ENCODE measurements at places on chromosomes 3 and 15.
A peak's percentile ranks its signal among the peaks of the same experiment; 100 is the strongest.

DNA sequence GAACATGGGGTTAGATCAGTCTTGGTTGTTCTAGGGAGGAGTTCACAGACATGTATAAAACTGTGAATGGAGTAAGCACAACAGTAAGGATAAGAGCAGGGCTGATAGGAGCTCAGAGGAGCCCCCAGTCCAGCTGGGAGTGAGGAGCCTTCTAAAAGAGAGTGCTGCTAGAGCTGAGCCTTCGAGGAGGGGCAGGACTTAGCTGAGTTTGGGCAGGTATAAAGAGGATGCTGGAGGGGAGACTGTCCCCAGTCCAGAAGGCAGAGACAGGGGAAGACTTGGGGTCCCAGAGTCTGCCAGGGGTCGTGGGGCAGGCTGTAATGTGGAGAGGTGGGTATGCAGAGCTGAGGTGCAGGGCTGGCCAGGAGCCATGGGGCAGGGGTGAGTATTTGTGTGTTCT lies 12.1 kb downstream of the CAND2 start:
- DNase-seq = no peak
- H3K4me3 ChIP-seq = no peak overlapping the region
- H3K27ac ChIP-seq = no peak overlapping the region
- no peaks in the 10 kb centered on the region for H3K4me1 ChIP-seq
- peaks cover 15% of the 10 kb centered on the region for H3K36me3 ChIP-seq
- no peaks in the 10 kb centered on the region for H3K27me3 ChIP-seq

GRCh38 chr15:48720646-48721045 lies 75.1 kb upstream of the FBN1 start:
- no peaks in the 10 kb centered on the region for H3K4me1 ChIP-seq
- H3K4me3 ChIP-seq = no peak overlapping the region
- DNase-seq = peak; percentile 62
- no peaks in the 10 kb centered on the region for H3K27me3 ChIP-seq
- no peaks in the 10 kb centered on the region for H3K36me3 ChIP-seq
- peak overlapping the region; percentile 45 for H3K27ac ChIP-seq

- DNase-seq = no peak
- no peaks in the 10 kb centered on the region for H3K36me3 ChIP-seq
- H3K27me3 ChIP-seq = no peaks in the 10 kb centered on the region
Measured at GRCh38 chr3:76107935-76108570, 322.7 kb upstream of the ZNF717 start.

DNA sequence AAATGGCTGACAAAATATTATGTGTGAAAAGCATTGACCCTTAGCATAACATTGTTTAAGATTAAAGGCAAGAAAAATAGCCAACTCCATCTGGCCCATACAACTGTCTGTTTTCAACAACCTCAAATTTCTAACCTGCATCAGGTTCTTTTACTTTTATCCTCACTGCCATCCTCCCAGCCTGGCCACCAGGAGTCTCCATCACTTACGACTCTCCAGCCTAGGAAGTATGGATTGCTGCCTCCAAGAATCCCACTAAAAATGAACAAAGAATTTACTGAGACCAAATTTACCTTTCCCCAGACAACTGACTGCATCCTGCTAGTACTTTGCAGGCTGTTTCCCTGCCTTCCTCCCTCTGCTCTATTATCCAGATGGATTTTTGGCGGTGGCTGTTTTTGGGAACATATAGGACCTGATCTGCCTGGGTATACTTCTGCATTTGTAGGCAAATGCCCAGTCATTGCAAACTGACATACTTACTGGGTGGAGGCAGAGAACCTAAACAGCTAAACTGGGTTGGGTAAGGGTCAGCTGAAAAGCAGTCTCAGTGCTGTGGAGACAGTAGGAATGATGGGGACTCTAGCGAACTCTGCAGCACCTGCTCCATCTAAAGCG lies 144.2 kb downstream of the GHSR start:
- H3K4me1 ChIP-seq = no peaks in the 10 kb centered on the region
- H3K4me3 ChIP-seq = no peak overlapping the region
- H3K27me3 ChIP-seq = no peaks in the 10 kb centered on the region
- H3K36me3 ChIP-seq = peaks cover 14% of the 10 kb centered on the region
- no peak for DNase-seq

GRCh38 chr15:66964111-66964738 lies 101.2 kb upstream of the SMAD3 start:
- H3K36me3 ChIP-seq = no peaks in the 10 kb centered on the region
- no peak for DNase-seq
- no peak overlapping the region for H3K4me3 ChIP-seq
- H3K27ac ChIP-seq = no peak overlapping the region
- H3K27me3 ChIP-seq = no peaks in the 10 kb centered on the region
- no peaks in the 10 kb centered on the region for H3K4me1 ChIP-seq

DNA sequence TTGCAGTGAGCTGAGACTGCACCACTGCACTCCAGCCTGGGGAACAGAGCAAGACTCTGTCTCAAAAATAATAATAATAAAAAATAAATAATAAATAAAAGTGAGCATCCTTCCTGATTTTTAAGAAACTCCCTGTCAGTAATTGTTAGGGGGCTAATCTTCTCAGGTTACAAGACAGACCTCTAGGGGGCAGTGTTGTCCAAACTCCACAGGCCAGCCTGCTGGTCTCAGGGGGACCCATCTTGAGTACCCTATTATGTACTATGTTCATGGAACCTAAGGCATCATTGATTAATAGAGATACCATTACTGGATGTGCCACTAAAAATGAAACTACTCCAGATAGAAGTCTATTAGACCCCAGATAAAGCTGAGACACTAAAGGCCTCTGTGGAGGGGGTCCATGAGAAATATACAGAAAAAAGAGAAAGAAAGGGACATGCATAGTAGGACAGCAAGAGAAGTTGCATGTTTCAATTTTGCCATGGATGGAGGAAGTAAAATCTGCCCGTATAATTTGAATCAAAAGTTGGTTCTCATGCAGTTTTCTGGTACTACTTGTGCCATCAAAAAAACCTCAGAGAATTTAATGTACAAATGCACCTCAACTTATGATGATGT lies 85.5 kb upstream of the CDV3 start:
- no peak overlapping the region for H3K4me3 ChIP-seq
- no peaks in the 10 kb centered on the region for H3K27me3 ChIP-seq
- DNase-seq = no peak
- no peaks in the 10 kb centered on the region for H3K4me1 ChIP-seq

DNA sequence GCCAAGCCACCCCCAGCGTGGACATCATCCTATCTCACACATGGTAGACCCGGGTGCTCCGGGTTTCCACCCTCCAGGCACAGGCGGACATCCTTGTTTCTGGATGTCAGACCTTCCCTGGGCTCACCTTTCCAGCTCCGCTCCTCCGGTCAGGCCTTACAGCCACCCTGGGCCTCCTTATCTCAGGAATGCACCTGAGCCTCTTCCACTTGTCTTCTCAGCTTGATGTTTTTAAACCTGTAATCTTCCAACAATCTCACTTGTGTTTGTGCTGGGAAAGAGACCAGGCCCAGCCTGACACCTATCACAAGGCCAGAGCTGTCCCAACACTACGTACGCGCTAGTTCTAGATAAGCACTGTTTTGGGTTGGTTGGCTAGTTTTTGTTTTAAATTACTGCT lies 53.9 kb downstream of the NIPA2 start:
- no peaks in the 10 kb centered on the region for H3K27me3 ChIP-seq
- H3K27ac ChIP-seq = no peak overlapping the region
- DNase-seq = no peak
- no peak overlapping the region for H3K4me3 ChIP-seq

DNA sequence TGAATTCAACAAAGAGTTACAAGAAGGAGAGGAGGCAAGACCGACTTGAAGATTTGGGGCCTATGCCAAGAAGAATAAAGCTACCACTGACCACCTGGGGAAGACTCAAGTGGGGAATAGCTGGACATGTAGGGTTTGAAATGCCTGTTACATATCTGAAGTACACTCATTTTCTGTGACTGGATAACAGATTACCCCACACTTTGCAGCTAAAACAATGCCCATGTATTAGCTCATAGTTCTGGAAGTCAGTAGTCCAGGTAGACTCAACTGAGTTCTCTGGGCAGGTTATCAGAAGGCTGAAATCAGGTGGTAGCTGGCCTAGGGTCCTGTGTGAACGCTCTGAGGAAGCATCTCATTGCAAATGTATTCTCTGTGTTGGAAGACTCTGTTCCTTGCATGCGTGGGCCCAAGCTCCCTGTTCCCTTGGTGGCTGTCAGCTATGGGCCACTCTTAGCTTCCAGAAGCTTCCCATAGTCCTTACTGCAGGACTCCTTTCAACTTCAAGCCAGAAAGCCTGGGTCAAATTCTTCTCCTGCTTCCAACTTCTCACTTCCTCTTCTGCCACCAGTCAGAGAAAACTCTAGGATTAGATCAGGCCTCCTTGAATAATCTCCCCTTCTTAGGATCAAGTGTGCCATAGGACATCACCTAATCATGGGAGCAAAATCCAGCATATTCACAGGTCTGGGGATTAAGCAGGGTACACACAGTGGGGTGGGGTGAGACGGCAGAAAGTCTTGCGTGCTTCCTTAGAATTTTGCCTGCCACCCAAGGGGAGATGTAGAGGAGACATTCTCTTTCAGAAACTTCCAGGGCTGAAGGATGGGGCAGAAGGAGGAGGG lies 187.8 kb downstream of the SHQ1 start:
- no peak overlapping the region for H3K4me3 ChIP-seq
- H3K27me3 ChIP-seq = peaks cover 3% of the 10 kb centered on the region
- DNase-seq = no peak

Data from sigmoid colon (tissue), 7 donors.